Dorsolateral prefrontal cortex (tissue), 122 donors: ENCODE measurements at places on chromosomes 2 and 18.

- DNase-seq = no peak
Measured at GRCh38 chr2:42102591-42103450, 55.0 kb downstream of the PKDCC start.

- DNase-seq = no peak
Measured at GRCh38 chr2:30040147-30040546, 106.7 kb upstream of the YPEL5 start.

DNA sequence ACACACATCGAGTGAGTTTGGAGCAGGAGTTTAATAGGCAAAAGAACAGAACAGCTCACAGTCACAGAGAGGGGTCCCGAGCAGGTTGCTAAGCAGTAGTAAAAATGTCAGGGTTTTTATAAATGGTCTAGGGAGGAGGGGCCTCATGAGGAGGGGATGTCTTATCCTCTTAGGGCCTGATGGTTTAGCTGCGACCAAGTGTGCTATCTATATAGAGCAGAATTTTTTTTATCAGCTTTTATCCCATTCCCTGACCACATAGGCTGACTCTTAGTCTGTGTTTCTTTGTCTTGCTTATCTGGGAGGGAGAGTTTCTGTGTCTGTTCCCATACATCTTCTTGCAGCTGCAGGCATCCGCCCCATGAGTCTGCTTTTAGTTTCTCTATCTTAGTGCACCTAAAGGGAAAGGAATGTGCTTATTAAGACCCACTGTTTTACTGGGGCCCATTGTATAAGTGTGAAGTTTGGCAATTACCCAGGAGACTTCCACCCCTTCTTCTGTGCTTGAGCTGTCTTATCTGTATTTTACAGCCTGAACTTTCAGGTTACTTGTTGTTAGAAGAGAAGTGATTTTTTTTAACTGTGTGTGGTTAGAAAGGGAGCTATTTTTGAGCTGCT is 30.4 kb upstream of the GMCL1 start:
- DNase-seq = no peak

DNA sequence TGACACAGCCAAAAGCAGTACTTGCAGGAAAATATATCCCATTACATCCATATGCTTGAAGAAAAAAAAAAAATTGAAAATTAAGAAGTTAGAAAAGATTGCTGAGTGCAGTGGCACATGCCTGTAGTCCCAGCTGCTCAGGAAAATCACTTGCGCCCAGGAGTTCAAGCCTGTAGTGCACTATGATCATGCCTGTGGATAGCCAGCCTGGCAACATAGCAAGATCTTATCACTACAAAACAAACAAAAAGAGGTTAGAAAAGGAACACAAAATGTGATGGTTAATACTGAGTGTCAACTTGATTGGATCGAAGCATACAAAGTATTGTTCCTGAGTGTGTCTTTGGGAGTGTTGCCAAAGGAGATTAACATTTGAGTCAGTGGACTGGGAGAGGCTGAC is 361.9 kb downstream of the NYAP2 start:
- DNase-seq = no peak
